ENCODE measurements at places on chromosomes 12 and 14. TPM values are rescaled to one million over a fixed set of nuclear protein-coding genes. Genes with fewer than 3 reads are reported as not detected.

- DNase-seq, result no peak
These were observed 6.1 kb downstream of the ASB8 start for GRCh38 chr12:48151103-48151771.

DNA sequence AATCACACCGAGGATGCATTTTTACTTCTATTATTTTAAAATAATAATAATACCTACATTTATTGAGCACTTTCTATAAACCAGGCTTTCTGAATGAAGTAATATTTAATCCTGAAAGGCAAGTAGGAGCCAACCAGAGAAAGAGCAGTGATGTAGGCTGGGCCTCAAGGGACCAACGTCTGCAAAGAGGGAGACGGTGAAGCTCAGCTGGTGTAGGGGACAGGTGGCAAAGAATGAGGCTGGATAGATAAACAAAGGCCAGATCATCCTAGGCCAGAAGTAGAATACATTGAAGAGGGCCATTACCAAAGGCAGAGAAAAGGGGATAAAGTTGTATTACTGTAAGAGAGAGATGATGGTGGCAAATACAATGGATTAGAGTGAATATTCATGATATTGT, 810 bp upstream of the TMBIM4 start:
- DNase-seq, result no peak

GRCh38 chr14:74488786-74489397, 4.2 kb downstream of the NPC2 start:
- DNase-seq, result peak; percentile 77

DNA sequence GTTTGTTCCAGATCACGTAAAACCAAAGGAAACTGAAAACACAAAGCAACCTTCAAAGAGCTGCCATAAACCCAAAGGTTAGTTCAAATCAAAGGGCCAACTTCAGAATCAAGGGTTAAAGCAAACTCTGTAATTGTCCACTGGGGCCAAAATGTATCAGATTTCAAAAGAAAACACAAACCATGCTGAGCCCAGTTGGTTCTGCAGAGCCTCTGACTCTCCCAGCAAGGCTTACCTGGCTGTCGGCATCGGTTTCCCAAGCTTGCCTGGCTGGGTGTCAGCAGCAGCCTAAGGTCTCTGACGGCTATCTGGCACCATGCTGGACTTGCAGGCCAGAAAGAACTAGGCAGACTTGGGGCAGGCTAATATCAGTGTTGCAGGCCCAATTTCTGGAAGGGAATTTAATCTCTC, 125.3 kb downstream of the DAD1 start:
- DNase-seq, result no peak

DNA sequence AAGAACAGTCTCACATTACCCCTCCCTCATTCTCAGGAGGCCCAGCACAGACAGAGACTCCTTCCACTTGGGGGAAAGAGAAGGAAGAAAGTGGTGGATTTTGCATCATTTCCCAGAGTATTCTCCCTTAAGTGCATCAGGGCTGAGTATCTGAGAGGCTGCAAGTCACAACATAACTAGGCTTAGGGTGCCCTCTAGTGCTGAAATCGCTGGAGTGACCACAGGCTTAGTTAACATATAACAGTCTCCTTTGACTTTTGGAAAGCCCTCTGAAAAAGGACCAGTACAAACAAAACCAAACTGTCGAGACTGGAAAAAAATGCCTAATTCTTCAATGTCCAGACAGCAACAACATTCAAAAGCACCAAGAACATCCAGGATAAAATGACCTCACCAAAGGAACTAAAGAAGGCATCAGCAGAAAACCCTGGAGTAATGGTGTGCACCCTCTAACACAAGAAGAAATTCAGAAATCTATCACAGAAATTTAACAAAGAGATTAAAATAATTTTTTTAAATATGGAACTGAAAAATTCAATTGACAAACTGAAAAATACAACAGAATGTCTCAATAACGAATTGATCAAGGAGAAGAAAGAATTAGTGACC, 412.3 kb downstream of the RPS29 start:
- peak; percentile 63 for DNase-seq

DNA sequence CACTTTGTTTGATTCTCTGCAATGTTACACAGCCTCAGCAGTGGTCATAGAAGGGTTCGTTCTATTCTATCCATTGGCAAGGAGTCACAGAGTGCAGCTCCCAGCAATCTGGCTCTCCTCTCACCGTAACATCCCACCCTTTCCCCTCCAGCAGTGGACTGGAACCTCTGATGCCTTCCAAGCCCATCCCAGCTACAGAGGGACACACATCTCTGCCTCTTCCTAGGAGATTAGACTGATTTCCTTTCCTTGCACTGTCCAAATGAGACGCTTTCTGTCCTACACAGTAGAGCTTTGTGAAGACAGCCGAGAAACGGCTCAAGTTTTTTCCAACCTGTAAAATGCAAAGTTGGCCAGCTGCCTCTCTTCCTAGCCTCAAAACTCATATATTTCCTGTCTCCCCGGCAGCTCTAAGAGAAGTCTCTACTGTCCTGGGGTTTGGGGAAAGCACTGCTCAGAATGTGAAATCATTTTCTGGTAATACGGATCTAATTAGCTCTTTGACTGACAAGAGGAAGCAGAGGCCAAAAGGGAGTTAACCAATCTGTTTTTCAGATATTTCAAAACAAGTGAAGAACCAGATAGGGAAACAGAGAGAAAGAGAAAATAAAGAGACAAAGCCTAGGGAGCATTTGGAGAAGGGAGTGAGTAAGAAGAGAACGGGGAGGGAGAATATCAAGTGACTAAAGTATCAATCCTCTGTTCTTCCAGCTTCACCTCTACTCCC, 516 bp downstream of the NINJ2 start:
- no peak for DNase-seq

Gene TM7SF3
- 99.0 TPM for total RNA-seq

Gene IFI27
- 78.0 TPM for total RNA-seq

Gene PELI2
- 6.1 TPM for total RNA-seq

Gene SLCO1B1
- total RNA-seq, result not detected
